GM12892 (cell line): ENCODE measurements at places on chromosomes 1 and 21.

DNA sequence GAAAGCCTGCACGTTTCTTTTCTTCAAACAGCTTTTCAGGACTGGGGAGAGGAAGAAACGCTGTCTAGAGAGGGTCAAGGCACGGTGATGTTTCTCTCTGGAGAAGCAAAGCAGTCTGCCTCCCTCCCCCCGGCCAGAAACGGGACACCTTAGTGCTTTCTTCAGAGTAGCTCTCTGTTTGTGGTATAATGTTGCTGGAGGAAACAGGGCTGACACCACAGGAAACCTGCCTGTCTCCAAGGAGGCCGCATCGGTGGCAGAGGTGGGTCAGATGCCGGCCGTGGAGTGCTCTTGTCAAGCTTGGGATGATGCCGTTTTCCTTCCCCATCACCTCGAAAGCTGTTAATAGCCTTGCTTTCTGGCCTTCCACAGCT is 139.4 kb downstream of the DHRS3 start:
- no peak for DNase-seq

DNA sequence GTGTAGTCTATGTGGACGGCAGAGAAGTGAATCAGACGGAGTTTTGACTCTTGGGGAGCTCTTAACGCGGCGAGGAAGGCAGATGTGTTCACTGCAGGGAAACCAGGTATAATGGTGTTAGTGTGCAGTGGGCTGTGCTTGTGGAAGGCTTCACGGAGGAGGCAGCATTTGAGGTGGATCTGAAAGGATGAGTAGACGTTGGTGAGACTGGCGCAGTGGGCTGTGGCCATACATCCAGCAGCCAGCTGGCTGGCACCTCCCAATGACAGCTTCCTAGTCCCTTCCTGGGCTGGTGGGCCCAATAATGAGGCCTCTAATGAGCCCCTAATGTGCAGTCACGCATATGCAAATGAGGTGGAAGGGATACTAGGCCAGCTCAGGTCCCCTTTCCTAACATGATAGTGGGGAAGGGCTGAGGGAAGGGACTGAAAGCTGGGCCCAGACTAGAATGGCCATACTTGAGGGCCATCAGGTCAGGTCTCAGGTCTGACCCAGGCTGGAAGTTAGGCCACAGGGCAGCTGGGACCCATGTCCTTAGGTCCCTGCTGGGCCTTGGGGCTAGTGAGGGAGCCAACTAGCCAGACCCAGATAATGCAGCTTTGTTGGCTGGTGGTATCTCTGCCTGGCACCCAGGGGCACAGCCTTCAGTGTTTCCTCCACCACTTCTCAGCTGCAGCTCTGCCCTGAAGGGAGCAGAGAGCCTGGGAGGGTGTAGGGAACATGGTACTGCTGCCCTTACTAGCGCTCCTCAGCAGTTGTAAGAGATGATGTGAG is 3.8 kb downstream of the MAP7D1 start:
- DNase-seq, result no peak

DNA sequence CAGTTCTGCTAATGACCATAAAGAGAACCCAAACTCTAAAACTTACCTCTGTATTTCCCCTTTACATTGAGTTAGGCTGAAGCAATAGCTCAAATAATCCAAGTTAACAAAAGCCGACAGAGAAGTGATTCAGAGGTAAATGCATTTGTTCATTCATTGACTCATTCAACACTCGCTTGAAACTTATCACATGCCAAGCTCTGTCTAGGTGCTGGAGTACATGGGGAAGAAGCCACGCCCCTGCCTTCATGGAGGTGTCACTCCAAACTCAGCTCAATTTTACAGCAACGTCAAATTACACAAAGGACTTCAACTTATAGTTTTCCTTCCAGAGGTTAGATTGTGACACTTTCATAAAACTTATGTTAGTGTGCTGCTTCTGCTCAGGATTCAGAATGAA is 45.8 kb downstream of the SLC25A24 start:
- no peak for DNase-seq

DNA sequence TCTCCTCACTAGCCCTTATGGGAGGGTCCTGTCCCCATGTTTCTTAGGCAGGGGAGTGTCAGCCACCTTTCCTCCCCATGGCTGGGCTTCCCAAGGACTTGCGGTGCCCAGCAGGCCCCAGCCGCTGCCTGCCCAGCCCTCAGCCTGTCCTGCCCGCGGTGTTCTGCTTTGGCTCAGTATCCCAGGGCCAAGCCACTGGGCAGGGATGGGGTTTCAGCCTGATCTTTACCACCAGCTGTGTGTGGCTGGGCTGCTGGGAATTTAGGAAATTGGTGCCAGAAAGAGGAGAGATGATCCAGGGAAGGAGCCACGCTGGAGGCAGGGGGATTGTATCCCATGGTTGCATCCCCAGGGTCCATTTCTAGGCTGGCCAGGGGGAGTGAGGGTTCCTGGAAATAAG is 6.9 kb upstream of the IGFN1 start:
- no peak for DNase-seq

DNA sequence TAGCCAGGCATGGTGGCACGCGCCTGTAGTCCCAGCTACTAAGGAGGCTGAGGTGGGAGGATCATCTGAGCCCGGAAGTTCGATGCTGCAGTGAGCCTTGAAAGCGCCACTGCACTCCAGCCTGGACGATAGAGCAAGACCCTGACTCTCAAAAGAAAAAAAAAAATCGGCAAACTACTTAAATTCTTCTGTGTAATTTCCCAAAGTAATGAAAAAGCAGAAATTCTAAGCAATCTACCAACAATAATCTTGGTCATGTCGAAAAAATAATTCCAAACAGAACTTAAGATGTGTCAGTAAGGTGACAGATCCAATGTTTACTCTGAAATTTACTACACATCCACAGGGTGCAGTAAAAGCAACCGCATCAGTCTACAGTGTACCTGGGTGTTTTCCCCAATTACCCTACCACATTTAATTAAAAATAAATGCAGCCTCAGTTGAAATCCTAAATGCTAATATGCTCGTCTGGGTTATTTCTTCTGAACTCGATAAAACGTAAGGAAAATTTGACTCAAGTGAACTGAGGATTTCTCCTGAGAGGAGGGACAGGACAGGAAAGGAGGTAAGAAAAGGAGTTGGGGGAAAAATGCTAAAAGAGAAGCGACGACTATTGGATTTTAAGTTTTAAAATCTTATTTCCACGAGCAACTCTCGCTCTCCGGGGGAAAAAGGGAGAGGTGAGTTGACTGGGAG is 801 bp downstream of the EPRS1 start:
- no peak for DNase-seq

- DNase-seq, result no peak
These were observed 21.6 kb downstream of the LAMB3 start for GRCh38 chr1:209630383-209631225.

DNA sequence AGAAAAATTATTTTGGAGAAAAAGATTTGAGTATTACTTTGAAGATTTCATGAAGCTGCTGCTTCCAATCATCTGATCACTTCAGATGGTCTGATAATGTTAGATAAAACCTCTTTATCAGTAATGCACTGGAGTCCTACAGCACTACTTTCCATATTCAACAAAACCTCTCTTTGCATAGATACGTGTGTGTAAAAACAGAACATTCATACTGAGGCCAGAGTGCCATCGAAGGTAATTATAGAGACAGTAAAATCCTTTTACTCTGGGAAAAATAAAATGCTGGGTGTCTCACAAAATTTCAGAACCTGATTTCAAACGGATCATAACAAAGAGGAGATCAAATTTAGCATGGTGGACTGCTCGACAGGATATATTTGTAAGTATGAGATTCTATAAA is at the start of gene RGS13:
RGS13 (plus strand) TSS at position 209 of the 400 bp plus-strand sequence. CDS start 8,188 bp downstream, outside the sequence.
- DNase-seq, result no peak

GRCh38 chr1:234573711-234574299 is 36.2 kb downstream of the IRF2BP2 start:
- DNase-seq, result no peak

GRCh38 chr1:20711285-20712214 is 6.3 kb downstream of the KIF17 start:
- no peak for DNase-seq

DNA sequence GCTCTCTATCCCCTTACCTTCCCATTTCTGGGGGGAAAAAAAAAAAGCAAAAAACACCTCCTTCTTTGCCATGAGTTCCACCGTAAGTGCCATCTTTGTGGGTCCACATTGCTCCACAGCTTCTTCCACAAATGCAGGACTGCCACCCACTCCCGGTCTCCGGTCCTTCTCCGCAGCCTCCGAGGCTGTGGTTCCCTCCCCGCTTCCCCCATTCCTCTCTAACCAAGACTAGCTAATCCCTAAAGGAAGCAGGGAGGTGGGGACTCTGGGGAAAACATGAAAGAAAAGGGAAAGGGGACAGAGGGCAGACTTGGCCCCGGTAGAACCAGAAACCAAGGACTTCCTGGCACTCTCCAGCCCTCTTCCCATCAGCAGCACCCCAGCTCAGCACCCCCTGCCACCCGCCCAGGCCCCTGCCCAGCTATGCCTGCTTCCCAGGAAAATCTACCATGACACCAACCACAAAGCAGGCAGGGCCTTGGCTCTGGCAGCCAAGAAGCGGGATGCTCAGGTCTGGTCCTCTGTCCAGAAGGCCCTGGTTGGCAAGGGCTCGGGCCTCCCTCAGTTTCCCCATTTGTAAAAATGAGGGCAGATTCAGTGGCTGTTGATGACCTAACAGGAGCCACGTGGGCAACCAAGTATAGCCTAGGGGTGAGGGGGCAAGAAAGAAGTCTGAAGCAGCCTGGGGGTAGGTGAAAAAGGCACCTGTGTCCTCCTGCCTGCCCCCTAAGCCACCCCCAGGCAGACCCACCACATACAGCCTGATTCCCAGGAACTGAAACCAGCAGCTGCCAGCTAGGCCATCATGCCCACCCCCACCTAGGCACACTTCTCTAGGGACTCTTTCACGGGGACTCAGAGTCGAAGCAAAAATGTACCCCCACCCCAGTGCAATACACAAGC is 2.5 kb downstream of the EPHA2 start:
- DNase-seq, result no peak

DNA sequence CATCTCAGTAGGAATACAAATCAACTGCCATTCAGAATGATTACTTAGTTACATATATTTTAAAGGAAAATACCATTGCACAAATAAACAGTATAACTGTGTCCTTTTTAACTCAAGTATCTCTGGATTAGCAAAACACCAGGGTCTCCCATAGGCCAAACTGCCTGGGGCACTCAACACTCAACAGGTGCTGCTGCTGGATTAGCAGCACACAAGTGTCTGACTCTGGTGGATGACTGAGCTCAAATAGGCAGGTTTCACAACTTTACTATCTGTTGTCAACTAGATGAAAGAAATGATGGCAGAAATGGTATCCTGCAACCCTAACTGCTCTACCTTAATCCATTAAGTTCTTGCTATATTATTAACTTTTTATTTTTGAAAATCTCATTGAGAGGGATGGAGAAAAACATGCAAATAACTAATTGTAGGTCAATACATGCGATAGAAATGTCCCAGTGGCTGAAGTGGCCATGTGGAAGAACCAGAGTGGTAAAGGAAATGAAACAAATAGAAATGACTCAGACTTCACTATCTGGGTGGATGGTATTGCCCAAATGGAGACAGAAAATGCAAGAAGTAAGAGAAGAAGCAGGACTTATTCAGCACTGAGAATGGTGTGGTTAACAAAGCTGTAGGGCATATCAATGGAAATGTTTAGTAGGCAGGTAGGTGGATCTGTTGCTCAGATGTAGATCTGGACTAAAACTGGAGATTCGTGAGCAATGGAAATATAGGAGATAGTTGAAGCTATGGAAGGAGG is 90.8 kb upstream of the CCDC190 start:
- peak; percentile 5 for DNase-seq

GRCh38 chr1:167797015-167797414 is 75.2 kb downstream of the MPZL1 start:
- no peak for DNase-seq

- no peak for DNase-seq
These were observed 4.3 kb downstream of the SLC30A1 start for GRCh38 chr1:211574705-211575104.

- DNase-seq, result no peak
These were observed 107.6 kb downstream of the CCDC185 start for GRCh38 chr1:223500560-223501425.

DNA sequence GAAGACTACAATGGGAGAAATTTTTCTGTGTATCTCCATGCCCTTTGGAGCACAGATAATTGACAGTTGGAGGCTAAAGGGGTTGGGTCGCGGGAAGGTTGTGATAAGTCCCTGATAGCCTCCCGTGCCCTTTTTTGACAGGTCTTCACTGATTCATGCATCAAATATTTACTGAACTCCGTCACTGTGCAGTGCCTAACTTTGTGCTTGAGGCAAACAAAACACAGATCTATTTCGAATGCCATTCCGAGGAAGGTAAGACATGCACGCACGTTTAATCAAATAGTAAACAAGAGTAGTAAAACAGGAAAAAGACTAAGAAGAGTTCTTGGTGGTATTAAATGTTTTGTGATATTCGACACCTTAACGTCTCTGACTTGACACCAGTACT is 494 bp upstream of the PIP5K1A start:
- DNase-seq, result no peak

- DNase-seq, result no peak
These were observed 59.0 kb downstream of the IRF2BP2 start for GRCh38 chr1:234551032-234551378.

DNA sequence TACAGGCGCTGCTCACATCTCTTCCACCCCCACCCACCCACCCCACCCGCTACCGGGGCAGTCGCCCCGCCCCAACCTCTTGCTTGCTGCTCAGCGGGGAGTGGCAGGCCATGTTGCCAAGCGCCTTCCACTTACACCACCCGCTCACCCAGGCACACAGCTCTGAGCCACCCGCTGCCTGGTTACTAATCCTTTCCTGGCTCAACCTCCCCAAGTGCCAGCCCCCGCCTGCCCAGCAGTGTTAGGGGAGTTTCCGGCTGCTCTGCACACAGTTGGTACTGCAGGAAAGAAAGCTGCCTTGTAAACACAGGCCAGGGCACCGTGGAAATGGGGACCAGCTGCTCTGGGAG is 56.2 kb downstream of the LACTBL1 start:
- DNase-seq, result no peak
